T-cell (primary cell): ENCODE measurements at places on chromosomes 4 and X.

DNA sequence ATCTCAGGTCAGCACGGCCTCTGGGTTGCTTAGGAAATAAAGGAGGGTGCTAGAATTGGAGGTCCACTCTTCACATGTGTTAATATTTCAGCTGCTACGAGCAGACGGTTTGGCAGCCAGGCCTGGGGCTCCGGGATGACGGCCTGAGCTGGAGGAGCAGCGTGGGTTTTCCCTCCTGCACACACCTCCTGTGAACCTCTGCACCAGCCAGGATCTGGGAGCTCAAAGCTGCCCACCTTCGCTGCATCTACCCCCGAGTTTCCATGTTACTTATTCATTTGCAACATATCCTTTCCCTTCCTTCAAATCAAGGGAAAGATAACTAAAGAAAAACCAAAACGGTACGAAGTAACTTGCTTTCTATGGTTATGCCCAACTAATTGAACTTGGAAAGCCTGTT, 13.6 kb downstream of the STOX2 start:
- no peaks in the 10 kb centered on the region for H3K36me3 ChIP-seq
- H3K4me3 ChIP-seq = no peak overlapping the region
- no peak overlapping the region for H3K27ac ChIP-seq
- peaks cover 7% of the 10 kb centered on the region for H3K27me3 ChIP-seq

GRCh38 chr4:125765941-125766340, 451.2 kb downstream of the FAT4 start:
- no peaks in the 10 kb centered on the region for H3K36me3 ChIP-seq
- H3K27me3 ChIP-seq = no peaks in the 10 kb centered on the region
- DNase-seq = no peak

GRCh38 chr4:58166490-58166889, 1056.3 kb upstream of the IGFBP7 start:
- H3K4me1 ChIP-seq = no peaks in the 10 kb centered on the region
- no peak overlapping the region for H3K4me3 ChIP-seq

- H3K4me3 ChIP-seq = no peak overlapping the region
- H3K27me3 ChIP-seq = no peaks in the 10 kb centered on the region
- no peak for DNase-seq
- H3K27ac ChIP-seq = no peak overlapping the region
- no peaks in the 10 kb centered on the region for H3K36me3 ChIP-seq
Measured at GRCh38 chrX:147898951-147899350, 12.8 kb upstream of the FMR1 start.

DNA sequence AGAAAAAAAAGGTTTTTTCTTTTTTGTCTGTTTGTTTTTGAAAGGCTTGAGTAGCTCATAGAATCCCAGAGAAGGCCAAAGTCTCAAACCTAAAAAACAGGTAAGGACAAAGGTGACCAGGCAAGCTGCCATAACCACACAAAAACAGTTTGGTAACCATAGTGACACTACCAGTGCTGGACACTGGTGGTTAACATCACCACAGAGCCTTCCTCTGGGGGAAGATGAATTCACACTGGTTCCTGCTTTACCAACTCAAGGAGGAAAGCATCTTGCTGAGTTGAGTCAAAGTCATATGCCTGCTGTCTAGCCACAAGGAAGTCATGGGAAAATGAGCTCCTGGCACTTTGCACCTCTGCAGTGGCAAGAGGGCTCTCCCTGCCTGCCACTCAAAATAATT, 32.5 kb downstream of the IDS start:
- peaks cover 6% of the 10 kb centered on the region for H3K4me1 ChIP-seq
- H3K27me3 ChIP-seq = no peaks in the 10 kb centered on the region
- H3K36me3 ChIP-seq = no peaks in the 10 kb centered on the region
- DNase-seq = no peak
- no peak overlapping the region for H3K27ac ChIP-seq
- no peak overlapping the region for H3K4me3 ChIP-seq

DNA sequence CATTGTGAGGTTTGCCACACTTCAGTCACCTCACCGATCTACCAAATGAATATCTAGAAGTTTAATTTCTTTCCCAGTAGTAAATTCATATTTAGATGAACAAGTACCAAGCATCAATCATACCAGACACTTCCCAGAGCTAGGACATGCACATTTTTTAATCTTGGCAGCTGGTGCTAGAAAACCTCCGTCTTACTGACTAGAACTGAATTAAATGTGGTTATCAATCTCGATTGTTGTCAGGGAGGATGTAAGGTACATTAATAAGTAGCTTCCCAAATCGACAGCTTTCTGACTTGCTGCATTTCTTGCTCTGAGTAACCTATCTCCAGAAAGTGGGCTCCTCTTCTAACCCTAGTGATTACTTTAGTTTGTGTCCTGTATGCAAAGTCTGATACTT, 34.4 kb downstream of the VEGFC start:
- H3K27me3 ChIP-seq = no peaks in the 10 kb centered on the region
- no peak for DNase-seq
- no peak overlapping the region for H3K27ac ChIP-seq
- H3K4me1 ChIP-seq = no peaks in the 10 kb centered on the region

DNA sequence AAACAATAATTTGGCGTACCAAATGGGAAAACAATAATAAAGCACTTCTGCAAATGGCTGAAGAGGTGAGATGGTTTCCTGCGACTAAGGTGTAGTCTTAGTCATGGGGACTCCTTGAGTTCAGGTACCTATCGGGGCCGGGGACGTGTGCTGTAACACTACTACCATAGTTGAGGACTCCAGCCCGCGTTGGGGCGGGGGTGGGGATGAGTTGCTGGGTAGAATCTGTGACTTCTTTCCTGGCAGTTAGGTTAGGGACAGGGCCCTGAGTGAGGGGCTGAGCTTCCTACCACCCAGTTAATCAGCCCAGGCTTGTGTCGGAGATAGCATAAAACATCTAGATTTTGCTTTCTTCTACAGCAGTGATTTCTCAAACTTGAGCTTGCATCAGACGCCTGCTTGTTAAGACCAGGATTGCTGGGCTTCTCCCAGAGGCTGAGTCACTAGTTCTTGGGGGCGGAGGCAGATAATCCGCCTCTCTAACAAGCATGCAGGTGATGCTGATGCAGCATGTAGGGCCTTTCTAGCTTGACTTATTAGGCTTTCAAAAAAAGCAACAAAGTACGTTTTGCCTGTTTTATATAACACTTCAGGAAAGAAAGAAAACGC, 30.2 kb downstream of the RBBP7 start:
- H3K4me1 ChIP-seq = no peaks in the 10 kb centered on the region
- no peak overlapping the region for H3K4me3 ChIP-seq
- no peak for DNase-seq
- H3K27me3 ChIP-seq = no peaks in the 10 kb centered on the region

DNA sequence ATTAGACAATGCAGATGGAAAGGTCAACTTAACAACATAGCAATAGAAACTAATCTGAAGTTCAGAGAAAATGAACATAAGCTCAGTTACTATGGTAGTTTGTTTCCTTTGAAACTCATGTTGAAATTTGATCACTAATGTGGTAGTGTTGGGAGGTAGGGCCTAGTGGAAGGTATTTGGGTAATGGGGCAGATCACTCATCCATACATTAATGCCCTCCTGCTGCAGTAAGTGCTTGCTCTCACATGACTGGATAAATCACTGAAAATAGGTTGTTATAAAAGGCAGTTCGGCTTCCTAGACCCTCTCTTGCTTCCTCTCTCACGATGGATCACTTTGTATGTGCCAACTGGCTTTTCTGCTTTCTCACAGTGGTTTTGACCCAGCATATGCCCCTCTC, 567.4 kb upstream of the GALNT7 start:
- no peak for DNase-seq
- H3K27ac ChIP-seq = no peak overlapping the region
- H3K4me3 ChIP-seq = no peak overlapping the region
- no peaks in the 10 kb centered on the region for H3K27me3 ChIP-seq
- no peaks in the 10 kb centered on the region for H3K36me3 ChIP-seq

- no peak for DNase-seq
- H3K4me1 ChIP-seq = peaks cover 2% of the 10 kb centered on the region
- H3K4me3 ChIP-seq = no peak overlapping the region
- H3K36me3 ChIP-seq = no peaks in the 10 kb centered on the region
- no peaks in the 10 kb centered on the region for H3K27me3 ChIP-seq
Measured at GRCh38 chr4:11436084-11436483, 7.4 kb upstream of the HS3ST1 start.
